Kasumi-1 (cell line): ENCODE measurements at places on chromosomes 13 and 19.

GRCh38 chr13:114334305-114335053 lies 20.2 kb downstream of the CHAMP1 start:
- DNase-seq, result no peak

- no peak for DNase-seq
Observed at GRCh38 chr19:15374105-15374651, 5.4 kb downstream of the AKAP8 start.

GRCh38 chr13:73284081-73284874 lies 225.5 kb downstream of the KLF5 start:
- DNase-seq, result no peak

DNA sequence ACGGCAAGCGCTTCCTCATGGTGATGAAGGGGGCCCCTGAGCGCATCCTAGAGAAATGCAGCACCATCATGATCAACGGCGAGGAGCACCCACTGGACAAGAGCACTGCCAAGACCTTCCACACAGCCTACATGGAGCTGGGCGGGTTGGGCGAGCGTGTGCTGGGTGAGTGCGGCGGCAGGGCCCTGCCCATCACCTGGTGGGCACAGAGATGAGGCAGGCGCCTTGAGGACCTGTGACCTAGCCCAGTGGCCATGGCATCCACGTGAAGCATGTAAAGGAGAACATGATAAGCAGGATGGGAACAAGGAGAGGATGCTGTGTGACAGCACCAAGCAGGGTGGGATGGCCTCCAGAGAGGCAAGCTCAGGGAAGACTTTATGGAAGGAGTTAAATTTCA lies 18.5 kb downstream of the ATP12A start:
- DNase-seq, result no peak

- no peak for DNase-seq
Observed at GRCh38 chr13:20161275-20161950, 561 bp upstream of the GJA3 start.

DNA sequence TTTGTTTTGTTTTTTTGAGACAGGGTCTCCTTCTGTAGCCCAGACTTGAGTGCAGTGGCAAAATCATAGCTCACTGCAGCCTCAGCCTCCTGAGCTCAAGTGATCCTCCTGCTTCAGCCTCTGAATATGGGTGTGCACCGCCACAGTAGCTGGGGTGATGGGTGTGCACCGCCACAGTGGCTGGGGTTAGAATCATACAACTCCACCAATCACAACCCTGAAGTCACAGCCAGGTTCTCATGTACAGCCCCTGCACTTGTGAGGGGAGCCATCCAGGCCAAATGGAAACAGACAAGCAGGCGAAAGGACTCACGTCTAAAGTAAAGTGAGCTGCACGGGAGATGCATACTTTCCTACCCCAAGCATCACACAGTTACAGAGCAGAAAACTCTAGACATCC lies 63.1 kb upstream of the RANBP3 start:
- DNase-seq, result no peak

DNA sequence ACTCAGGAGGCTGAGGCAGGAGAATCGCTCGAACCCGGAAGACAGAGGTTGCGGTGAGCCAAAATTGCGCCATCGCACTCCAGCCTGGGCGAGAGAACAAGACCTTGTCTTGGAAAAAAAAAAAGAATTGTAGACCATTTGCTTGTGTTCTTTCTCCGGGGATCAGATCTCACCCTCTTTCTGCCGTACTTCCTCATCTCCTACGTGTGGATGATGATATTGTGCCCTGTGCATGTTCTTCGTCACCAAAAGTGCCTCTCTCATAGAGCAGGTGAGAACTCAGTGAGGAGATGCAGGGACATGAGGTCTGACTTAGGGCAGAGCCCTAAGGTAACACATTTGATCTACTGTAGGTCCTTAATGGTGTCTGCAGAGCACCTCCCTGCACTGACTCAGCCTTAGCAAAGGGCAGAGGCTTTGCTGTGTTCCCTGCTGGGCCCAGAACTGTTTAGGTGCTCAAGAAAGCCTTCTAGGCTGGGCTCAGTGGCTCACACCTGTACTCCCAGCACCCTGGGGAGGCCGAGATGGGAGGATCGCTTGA lies 1.3 kb downstream of the APOC2 start:
- DNase-seq, result peak; percentile 45

DNA sequence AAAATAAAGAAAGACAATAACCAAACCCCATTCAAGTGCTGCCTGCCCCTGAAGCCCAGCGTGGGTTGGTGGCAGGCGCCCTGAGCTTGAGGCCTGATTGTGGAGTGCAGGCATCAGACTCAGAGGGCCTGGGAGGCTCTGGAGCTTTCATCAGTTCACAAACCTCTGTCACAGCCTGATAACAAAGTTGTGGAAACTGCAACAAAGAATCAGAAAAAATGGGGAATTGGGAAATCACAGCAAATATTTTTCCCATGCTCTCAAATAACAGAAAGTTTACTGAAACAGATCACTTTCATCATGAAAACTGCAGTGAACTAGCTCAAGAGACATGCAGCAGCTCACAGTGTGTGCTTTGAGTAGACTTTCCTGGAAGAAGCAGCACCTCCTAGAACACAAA lies 793.6 kb downstream of the UQCRFS1 start:
- no peak for DNase-seq

DNA sequence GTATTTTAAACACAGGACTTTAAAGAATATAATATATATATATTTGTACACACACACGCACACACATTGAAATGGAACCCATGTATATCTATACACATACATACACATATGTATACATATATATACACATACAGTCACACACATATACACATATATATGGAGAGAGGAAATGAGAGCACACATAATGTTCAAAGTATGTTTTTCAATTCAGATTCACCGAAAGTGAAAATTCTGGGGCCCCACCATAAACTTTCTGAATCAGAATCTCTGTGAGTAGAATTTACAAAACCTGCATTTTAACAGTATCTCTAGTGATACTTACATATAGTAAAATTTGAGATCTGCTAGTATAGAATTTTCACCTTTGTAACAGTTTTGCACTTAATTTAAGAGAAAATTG lies 60.4 kb upstream of the OBI1 start:
- DNase-seq, result no peak

DNA sequence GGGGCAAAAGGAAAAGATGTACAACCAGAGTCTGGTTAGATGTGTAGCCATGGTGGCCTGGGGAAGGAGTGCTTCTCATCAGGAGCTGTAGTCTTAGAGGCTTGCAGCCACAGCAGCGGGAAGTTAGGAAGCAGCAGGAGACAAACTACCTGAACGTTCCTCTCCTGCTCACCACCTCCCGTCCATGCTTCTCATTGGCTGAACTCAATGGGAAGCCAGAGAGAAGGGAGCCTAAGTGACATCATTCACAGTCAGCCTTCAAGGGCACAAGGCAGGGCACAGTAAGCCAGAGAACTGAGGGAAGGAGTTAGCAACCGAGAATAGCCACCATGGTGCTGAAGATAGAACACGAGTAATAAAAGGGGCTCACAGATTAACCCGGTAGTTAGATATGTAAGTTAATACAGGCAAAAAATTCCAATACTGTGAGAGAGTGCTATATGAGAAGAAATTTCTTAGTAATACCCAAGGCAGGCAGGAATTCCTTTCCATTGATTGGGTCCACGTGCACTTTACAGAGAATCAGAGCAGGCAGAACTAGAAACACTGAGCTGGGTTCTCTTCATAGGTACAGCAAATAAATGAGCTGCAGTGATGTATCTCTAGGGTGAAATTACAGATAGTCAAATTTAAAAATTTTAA lies 391.5 kb upstream of the DACH1 start:
- DNase-seq, result no peak

DNA sequence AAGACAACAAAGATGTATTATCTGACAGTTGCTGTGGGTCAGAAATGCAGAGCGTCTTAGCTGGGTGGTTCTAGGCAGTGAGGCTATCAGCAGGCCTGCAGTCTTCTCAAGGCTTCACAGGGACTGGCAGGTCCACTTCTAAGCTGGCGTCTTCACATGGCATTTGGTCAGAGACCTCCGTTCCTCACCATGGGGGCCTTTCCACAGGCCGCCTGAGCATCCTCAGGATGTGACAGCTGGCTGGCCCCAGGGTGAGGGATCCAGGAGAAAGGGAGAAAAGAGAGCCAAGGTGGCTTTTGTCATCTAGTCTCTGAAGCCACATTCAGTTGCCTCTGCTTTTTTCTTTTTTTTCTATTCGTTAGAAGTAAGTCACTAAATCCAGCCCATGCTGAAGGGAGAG lies 50.3 kb downstream of the FGF14 start:
- no peak for DNase-seq

DNA sequence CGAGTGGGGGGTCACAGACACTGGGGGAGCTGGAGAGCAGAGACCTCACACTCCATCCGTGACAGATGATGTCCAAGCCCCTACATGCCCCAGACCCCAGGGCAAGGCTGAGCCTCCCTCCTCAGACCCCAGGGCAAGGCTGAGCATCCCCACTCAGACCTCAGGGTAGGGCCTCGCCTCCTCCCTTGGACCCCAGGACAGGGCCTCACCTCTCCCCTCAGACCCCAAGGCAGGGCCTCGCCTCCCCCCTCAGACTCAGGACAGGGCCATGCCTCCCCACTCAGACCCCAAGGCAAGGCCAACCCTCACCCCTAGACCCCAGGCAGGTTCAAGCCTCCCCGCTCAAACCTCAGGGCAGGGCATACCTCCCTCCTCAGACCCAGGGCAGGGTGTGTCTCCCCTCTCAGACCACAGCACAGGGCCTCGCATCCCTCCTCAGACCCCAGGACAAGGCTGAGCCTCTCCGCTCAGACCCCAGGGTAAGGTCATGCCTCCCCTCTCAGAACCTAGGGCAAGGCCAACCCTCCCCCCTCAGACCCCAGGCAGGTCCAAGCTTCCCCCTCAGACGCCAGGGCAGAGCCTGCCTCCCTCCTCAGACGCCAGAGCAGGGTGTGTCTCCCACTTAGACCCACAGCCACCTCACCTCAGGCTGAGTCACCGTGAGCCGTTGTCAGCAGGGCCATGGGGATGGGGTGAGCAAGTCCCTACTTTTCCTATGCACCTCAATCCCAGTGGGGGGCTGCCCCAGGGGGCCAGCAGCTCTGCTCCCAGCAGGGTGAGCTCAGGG lies 1.7 kb upstream of the S1PR4 start:
- no peak for DNase-seq

DNA sequence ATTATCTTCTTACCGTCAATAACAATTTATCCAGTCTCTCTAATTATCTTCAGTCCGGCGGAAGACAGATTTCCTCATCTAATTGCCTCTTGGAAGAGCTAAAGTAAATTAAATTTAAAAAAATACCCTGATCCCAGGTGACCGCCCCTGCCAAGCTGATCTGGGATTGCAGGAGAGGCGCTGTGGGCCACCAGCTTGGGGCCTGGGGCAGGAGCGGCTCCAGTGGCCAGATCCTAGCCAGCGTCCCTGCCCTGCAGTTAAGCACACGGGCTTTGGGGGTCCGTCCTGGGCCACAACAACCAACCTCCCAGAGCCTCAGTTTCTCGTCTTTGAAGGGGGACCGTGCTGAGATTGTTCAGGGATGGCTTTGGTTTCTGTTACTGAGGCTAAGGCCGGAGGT lies 12.4 kb upstream of the TMEM255B start:
- DNase-seq, result no peak

DNA sequence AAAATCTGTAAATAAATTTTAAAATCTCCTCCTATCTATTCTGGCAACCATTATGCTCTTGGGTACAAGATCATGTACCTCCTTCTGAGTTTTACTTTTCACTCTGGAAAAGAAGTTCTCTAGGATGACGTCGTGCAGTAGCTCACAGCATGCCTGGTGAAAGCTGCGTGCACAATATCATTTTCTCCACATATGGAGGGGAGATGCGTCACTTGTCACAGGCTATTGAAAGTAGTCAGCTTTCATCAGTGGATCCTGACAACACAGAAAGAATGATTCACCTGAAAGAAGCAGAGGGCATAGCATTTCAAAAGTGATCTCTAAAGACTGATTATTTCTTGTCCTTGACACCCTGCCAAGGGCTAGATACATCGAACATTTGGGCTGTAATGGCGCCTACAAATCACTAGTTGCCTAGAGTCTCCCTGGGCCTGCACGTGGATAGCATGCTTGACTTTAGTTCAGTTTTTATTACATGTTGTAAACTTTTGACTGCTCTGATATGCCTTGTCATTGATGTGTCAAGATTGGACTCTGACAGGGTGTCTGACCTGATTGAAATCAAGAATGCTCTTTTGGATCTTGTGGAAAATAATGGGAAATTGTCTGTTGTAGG lies 1365.6 kb downstream of the OLFM4 start:
- DNase-seq, result no peak

GRCh38 chr19:2291185-2291751 lies 9.3 kb upstream of the PEAK3 start:
- DNase-seq, result no peak

GRCh38 chr13:28624707-28625432 lies 34.1 kb upstream of the POMP start:
- no peak for DNase-seq

DNA sequence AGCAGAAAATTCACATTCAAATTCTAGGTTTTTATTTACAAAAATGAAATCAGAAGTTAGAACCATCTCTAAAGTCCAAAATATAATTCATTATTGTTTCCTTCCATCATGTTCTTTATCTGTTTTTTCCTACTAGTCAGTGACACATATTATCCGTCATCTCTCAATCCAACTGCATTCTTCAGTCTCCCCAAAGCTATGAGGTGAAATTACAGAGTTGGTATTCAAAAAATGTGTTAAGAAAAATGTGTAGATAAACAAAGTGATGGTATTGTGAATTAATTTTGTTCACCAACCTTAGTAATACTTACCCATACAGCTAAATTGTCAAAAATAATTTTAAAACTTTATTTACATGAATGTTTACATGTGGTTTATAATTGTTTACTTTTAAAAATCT lies 448.7 kb upstream of the MIR17HG start:
- no peak for DNase-seq

- DNase-seq, result no peak
Observed at GRCh38 chr13:25654322-25654721, 282.5 kb downstream of the ATP8A2 start.

- DNase-seq, result no peak
Observed at GRCh38 chr13:23899555-23899954, 2.3 kb upstream of the C1QTNF9B start.

DNA sequence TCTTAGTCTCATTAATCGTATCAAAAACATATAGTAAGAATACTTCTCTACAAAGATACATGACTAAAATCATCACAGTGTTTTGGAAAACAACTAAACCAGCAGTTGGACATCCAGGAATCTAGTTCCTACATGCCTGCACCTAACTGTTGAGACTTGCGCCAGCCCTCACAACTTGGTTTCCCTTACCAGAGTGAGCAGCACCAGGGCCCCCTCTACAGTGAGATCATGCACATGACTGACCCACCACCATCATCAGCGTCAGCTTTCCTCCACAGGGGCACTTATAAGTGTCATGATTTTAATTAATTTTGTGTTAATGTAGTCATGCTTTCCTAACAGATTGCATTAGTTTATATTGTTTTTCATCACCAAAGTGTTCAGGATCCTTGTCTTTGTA lies 1322.0 kb downstream of the EFNB2 start:
- no peak for DNase-seq
